ENCODE measurements at places on chromosomes 13 and 19. TPM values are rescaled to one million over a fixed set of nuclear protein-coding genes. Genes with fewer than 3 reads are reported as not detected.

Gene ZNF285
- polyA plus RNA-seq, result 3.5 TPM

Gene NLRP7
- 0.08 TPM for polyA plus RNA-seq

Gene ZNF888
- polyA plus RNA-seq, result 3.4 TPM

Gene CYTH2
- 47.8 TPM for polyA plus RNA-seq

Gene SYNGR4
- polyA plus RNA-seq, result not detected

GRCh38 chr19:46369817-46370216 is 22.9 kb downstream of the PPP5C start:
- DNase-seq, result no peak

DNA sequence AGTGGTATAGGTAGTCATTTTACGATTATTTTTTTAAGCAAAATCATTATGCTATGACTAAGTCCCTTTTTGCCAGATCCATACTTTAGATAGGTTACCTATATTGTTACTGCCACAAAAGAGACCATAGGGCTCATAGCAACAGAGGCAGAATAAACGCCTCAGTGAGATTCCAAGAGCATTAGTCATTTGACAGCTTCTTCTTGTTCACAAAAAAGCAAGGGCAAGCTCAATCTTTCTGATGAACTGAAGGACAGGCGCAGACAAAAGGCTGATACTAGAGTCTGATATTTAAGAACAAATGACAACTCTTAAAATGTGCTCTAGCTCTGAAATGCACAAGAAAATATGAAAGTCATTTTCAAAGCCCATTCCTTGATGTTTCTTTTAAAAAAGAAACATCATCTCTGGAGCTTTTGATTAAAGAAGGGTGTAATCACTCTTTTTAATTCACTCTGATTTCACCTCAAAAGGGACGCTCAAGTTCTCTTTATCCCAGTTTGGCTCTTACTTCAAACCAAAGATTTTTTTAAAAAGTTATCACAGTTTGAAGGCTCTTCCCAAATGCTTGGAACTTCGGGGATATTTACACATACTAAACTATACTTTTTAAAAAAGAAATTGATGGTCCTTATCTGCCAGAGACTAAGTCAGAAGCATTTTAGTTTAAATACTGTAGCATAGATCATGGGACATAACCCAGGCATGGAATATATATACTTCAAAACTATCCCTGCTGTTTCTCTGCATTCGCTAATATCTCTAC is 187.2 kb downstream of the EFNB2 start:
- DNase-seq, result no peak

DNA sequence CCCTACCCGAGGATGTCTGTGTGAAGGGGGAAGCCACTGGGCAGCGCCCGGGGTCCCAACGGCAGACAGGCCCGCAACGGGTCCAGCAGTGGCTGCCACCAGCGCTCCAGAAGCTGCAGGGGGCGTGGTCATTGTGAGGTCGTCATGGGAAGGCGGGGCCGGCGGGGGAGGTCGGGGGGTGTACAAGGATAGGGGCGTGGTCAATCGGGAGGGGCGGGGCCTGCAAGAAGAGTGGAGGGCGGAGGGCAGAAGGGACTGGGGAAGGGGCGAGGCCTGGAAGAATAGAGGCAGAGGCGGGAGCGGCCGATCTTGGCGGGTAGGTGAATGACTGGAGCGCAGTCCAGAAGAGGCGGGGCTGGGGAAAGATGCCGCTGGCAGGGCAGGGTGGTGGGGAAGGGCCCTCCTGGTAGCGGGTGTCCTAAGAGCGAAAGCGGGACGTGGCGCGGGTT is 4.4 kb downstream of the FUZ start:
- peak; percentile 93 for DNase-seq

- no peak for DNase-seq
These were observed 333.3 kb upstream of the HTR2A start for GRCh38 chr13:47230155-47230554.

DNA sequence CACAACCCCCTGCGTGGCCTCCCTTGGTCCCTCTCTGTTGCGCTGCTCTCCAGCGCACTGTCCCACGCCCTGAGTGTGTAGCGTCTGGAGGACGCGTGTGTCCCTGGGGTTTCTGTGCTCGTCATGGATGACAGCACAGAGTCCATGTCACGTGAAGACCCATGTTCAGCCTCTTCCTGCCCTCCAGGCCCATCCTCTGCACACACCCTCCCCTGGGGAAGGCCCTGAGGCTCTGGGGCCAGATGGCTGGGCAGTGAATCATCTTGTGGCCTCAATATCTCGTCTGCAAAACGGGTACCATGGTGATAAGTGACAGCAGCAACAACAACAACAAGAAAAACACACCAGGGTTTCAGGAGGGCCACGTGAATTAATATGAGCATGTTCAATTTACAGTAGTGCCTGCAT is 71.5 kb upstream of the ARHGEF7 start:
- DNase-seq, result peak; percentile 59

GRCh38 chr19:15247107-15248014 is 15.1 kb upstream of the EPHX3 start:
- DNase-seq, result peak; percentile 58

DNA sequence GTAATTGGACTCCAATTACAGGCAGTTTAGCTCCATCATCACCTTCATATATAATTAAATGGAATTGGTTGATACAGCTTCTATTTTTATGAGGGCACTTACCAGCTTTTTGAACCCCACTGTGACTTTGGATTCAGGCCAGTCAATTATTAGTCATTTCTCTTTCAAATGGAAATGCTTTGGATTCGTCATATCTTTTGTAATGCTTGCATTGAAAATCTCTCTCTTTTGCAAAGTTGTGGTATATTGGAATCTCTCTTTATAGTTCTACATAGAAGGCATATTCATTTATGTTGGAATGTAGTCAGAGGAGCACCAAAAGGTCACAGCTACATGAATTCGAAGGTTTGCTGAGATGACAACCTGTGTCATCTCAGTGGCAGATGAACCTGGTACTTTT is 1074.3 kb upstream of the SLC10A2 start:
- no peak for DNase-seq

DNA sequence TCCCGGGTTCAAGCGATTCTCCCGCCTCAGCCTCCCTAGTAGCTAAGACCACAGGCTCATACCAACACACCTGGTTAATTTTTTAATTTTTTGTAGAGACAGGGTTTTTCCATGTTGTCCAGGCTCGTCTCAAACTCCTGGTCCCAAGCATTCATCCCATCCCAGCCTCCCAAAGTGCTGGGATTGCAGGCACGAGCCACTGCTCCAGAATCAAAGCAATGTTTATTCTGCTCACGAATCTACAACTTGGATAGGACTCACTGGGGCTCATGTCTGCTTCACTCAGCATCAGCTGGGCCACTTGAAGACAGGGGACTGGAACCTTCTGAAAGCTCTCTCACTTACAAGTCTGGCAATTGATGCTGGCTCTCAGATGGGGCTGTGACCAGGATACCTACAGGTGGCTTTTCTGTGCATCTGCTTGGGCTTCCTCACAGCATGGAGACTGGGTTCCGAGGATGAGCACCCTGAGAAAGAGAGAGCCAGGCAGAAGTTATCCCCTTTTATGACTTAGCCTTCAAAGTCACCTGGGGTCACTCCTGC is 8.2 kb upstream of the ZNF792 start:
- no peak for DNase-seq

DNA sequence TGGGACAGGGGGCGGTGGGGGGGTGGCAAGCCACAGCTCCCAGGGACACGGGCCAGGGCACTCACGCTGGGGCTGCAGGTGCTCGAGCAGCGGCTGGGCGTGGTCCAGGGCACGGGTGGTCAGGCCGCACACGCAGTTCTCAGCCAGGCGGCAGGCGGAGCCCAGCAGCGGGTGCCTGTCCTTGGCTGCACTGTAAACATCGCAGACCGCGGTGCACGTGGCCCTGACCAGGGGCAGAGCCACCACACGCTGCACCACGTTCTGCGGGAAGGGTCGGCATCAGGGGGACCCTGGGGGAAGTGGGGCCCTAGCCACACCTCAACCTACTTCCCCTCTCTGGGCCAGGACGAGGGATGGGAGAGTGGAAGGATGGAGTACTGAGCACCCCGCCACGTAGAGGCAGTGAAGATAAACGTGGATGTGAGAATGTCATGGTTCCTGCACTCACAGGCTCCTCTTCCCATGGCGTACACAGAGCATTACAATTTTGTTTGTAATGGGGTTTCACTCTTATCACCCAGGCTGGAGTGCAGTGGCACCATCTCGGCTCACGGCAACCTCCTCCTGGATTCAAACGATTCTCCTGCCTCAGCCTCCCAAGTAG is 3.4 kb downstream of the PLIN5 start:
- no peak for DNase-seq

GRCh38 chr19:15445807-15446376 is 3.9 kb downstream of the WIZ start:
- no peak for DNase-seq

DNA sequence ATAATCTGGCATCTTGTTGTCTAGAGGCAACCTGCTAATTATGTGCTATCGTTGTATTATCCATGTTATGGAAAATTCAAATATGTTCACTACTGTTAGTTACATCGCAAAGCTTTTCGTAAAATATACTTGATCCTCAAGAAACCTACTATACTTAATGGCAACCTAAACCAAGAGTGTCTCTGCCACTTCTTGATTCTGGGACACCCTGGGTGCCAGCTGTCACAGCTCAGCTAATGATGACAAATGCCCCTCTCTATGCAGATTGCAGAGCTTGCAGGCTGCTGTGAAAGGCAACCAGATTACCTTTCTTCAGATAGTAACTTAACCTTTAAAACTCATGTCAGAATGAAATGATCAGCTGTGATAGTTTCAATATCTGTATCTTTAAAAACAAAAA is 8.9 kb upstream of the MAB21L1 start:
- no peak for DNase-seq

DNA sequence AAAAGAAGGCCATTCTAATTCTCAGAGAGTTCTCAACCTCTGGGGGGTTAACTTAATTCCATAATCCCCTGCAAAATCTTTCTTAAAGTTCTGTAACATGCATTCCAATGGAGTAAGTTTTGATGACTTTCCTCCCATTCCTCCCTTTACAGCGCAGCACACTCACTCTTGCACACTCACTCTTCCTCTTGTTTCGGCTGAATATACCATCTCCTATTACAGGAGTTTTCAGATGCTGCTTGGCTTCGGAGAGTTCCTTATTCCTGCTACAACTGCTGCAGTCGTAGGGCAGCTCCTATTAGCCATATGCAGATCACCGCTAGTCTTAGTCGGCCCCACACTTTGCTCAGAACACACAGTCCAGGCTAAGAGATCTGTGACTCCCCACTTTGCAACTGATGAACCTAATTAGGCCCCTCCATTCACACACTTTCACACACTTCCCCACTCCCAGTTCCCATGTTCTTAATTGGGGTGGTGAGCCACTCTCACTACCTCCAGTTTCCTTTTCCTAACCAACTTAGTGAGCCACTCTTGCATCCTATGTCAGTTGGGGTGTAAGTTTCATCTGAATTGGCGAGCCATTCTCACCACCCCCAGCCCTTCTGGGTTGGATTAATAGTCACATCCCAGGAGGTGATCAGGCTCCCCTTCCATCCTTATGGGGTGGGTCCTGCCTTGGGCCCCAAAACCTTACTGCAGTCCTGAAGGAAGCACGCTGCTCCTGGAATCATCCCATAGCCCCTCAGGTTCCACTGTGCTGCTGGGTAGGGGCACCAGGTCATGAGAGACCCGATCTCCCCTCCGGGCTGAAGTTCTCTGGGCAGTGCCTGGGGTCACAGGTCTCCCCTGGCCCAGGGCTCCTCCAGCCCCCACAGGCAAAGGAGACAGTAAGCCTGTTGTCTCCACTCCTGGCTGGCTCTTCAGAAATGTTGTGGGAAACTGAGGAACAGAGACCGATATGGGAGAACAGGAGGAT is 53.9 kb downstream of the OR10H4 start:
- DNase-seq, result peak; percentile 38

DNA sequence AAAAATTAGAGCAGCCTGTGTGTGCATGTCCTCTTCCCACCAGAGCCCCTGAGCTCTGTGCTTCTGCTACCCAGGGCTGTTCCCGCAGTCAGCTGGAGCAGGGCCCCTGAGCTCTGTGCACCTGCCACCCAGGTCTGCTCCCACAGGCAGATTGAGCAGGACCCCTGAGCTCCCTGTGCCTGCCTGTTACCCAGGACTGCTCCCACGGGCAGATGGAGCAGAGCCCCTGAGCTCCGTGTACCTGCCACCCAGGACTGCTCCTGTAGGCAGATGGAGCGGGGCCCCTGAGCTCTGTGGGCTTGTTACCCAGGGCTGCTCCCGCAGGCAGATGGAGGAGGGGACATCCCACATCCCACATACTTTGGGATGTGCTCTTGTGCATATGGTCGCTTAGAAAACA is 186.8 kb upstream of the SOX1 start:
- DNase-seq, result no peak

- DNase-seq, result no peak
These were observed 341.9 kb upstream of the TMTC4 start for GRCh38 chr13:101016475-101016874.

- no peak for DNase-seq
These were observed 54.9 kb downstream of the WDFY2 start for GRCh38 chr13:51639171-51639570.

DNA sequence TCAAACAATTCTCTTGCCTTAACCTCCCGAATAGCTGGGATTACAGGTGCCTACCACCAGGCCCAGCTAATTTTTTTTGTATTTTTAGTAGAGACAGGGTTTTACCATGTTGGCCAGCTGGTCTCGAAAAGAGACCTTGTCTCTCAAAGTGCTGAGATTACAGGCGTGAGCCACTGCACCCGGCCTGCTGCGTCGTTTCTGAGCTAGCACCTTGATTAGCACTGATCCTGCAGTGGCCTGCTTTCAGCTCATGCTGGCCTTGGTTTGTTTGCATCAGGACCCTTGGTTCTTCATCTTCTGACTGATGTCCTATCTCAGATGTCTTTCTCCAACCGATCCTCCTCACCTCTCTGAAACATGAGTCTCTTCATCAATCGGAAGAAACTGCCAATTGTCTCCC is 4.9 kb upstream of the TFDP1 start:
- no peak for DNase-seq

DNA sequence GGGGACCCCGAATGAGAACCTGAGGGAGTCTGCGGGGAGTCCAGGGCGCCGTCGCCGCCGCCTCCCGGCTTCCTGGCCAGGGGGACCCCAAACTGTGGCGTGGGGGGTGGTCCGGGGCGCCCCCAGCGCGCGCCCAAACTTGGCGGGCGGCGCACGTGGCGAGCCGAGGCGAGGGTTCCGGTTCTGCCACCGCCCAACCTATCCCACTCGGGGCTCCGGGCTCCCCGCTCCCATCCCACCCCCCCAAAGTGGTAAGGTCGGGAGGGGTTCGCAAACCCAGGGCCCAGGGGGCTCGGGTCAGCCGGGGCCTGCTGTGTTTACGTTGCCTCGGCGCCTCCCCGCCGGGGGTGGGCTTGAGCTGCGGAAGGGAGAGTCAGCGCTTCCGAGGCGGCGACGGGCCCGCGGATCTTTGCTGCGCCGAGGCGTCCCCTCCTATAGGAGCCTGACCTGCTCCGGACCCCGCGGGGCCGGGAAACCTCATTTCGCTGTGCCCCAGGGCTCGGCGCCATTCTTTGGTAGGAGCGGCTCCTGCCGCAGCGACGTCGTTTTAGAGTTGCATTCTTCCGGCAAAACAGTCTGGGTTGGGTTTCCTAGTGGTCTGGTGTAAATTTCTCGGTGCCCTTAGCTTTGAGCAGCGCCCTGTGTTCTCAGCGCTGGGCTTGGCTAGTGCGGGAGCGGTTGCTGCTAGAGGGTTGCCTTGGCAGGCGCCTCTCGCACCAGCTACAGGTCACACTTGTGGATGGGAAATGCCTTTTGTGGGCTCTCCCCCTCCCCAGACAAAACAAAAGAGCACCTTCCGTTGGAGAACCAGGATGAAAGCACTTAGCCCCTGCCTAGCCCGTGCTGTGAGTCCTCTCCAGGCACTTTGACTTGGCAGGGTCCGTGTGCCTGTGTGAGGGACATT is 1.2 kb downstream of the DAZAP1 start:
- DNase-seq, result peak; percentile 65

GRCh38 chr13:60012488-60012887 is 151.2 kb downstream of the DIAPH3 start:
- no peak for DNase-seq

Data from muscle of leg (tissue), 16 donors.